NCI-H1436 treated with DMSO at 0.1 percent for 48 hours (cell line): ENCODE measurements at places on chromosomes 13 and 19.

DNA sequence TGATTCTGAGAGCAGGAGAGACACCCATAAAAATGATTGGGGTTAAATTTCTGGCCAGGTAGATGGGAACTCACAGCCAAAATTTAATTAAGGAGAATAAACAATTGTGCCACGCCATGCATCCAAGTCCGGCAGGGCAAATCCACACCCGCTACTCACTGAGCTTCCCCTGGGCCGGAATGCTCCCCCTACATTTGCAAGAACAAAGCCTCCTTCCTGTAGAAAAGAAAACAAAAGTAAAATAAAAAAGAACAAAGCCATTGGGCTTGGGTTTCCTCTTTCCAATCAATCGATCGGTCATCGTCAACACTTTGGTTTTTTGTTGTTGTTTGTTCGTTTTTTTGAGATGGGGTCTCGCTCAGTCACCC lies 30.2 kb upstream of the TFDP1 start:
- DNase-seq: no peak

DNA sequence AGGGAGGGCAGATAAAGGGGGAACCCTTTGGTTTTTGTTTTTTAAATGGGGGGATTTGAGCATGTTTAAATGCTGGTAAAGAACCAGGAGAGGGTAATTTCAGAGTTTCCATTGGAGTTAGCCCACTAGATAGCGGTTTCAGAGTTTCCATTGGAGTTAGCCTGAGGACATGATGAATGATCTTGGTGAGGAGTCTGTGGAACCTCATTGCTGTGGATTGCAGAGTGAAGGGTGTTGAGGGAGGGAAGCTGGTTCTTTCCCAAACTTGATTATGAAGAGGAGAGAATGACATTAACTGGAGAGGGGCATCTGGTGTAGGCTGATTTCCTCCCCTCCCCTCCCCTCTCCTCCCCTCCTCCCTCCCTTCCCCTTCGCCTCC lies 5.0 kb downstream of the WASF3 start:
- DNase-seq: no peak

DNA sequence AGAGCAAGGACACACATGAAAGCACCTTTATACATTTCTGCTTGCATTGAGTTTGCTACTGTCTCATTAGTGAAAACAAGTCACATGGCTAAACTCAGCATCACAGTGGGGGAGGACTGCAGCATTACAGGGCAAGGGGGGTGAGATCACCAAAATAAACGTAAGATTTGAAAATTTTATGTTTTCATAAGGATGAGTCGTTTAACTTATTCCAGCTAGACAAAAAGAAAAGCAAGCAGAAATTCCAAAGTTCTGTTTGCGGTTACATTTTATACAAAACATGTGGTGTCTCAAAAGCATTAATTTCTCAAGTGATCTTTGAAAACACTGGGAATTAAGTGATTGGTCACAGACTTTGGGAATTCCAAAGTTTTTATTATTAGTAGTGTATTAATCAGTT lies 261.4 kb upstream of the RXFP2 start:
- DNase-seq: no peak

GRCh38 chr13:99566125-99567083 lies 65.1 kb downstream of the TM9SF2 start:
- no peak for DNase-seq

GRCh38 chr19:58474291-58474996 lies 1.7 kb upstream of the ZNF446 start:
- no peak for DNase-seq

DNA sequence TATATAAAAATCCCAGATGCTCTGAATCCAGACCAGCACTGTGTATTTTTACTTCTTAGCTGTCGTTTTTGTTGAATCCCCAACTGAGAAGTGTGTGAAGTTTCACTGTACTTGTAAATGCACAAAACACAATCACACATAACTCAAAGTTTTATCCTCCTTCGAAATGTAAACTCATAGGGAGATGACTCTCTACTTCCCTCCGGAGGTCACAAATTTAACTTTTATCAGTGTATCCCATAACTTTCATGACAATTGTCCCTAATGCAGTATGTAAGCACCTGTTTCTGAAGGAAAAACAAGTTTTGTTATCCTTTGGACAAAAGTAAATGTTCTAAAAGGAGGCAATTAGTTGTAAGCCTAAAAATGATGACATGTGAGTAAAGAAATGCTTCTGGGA lies 665.0 kb upstream of the SLITRK6 start:
- no peak for DNase-seq

DNA sequence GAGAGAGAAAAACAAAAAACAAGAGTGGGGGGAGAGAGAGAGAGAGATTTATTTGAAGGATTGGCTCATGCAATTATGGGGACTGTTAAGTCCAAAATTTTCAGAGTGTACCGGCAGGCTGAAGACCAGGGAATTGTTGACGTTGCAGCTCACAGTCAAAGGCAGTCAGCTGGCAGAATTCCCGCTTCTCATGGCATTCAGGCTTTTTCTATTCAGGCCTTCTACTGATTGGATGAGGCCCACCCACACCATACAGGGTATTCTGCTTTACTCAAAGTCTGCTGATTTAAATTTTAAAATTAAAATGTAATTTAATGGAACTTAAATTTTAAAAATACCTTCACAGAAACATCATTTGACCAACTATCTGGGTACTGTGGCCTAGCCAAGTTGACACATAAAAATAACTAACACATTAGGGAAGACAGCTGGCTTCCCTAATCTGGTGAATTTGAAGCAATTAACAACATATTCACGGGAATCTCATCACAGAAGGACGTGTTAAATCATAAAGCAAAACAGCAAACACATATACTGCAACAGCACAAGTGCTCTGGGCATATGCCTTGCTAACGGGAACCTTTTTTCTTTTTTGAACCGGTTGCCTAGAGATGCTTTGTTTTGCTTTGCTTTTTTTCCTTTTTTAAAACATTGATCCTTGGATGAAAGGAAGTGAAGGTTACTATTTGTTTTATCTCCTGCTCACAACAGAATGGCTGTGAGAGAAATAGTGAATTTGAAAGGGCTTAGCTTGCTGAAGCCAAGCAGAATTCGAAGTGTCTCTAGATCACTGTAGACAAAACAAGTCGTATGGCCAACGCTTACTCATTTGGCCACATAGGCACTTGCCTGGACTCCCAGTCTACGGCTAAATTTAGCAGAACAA lies 505.1 kb downstream of the IRS2 start:
- DNase-seq: no peak
